CD8-positive, alpha-beta T cell (primary cell): ENCODE measurements at places on chromosomes 6 and 20.
A peak's percentile ranks its signal among the peaks of the same experiment; 100 is the strongest.

DNA sequence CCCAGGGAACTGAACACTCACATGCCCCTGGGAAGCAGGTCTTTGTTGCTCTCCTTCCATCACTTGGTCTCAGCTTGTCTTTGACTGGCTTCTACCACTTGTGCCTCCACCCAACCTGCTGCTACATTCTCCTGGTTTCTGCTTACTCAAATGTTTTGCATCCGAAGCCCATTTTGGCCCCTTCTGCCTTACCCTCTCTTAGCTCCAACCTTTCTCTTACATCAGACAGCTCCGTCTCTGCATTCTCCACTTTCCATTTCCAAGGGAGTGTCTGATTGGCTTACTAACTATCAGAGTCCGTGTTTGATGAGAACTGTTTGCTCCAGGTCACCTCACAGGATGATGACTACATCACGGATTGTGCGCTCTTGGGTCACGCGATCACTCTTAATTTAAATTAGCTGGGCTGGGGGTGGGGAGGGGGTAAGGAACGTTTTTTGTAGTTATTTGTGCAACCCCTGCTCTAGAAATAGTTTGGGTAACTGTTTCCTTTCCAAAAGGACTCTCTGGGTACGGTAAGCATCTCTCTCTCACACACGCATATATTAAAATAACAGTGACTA lies 844 bp upstream of the ABRACL start:
- no peak for DNase-seq

DNA sequence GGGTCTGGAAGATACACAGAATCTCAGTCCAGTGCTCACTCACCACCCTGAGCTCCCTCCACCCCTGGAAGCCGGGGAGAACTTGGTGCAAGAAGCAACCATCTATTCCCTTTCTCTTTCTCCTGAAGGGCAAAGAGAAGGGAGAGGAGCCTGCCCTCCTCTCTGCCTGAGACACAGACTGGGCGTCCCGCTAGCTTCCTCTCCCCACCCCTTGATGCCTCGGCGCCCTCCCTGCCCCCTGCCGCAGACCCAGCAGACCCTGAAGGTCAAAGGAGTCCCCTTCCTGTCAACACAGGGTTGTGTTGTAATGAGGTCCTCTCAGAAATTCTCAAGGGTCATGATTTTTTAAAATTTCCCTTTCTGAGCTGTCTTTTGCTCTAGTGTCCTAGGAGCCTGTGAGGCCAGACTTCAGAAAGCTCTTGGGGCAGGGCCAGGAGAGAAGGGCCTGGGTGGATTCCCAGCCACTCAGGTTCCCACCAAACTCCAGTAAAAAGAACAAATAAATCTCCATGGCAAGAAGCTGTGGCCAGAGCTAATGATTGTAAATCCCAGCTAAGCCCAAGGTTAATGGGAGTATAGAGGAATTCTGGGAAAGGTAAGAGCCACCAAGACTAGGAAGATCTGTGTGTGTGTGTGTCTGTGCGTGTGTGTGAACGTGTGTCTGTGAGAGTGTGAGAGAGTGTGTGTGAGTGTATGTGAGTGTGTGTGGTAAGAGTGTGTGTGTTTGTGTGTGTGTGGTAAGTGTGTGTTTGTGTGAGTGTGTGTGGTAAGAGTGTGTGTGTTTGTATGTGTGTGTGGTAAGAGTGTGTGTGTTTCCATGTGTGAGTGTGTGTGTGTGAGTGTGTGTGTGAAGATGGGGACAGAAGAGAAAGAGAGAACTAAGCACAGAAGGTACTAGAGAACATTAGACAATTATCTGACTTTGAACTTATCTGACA lies 1.1 kb upstream of the JPH2 start:
- no peak for DNase-seq

- no peak for DNase-seq
Measured at GRCh38 chr6:154916857-154917256, 78.3 kb upstream of the TIAM2 start.

GRCh38 chr6:3803627-3804468 lies 45.3 kb upstream of the FAM50B start:
- DNase-seq: no peak

- no peak for DNase-seq
Measured at GRCh38 chr6:131917318-131917717, 33.9 kb downstream of the CCN2 start.

GRCh38 chr20:50557549-50558134 lies 47.5 kb downstream of the PTPN1 start:
- DNase-seq: no peak

- no peak for DNase-seq
Measured at GRCh38 chr6:159389695-159390094, 220.5 kb downstream of the FNDC1 start.

DNA sequence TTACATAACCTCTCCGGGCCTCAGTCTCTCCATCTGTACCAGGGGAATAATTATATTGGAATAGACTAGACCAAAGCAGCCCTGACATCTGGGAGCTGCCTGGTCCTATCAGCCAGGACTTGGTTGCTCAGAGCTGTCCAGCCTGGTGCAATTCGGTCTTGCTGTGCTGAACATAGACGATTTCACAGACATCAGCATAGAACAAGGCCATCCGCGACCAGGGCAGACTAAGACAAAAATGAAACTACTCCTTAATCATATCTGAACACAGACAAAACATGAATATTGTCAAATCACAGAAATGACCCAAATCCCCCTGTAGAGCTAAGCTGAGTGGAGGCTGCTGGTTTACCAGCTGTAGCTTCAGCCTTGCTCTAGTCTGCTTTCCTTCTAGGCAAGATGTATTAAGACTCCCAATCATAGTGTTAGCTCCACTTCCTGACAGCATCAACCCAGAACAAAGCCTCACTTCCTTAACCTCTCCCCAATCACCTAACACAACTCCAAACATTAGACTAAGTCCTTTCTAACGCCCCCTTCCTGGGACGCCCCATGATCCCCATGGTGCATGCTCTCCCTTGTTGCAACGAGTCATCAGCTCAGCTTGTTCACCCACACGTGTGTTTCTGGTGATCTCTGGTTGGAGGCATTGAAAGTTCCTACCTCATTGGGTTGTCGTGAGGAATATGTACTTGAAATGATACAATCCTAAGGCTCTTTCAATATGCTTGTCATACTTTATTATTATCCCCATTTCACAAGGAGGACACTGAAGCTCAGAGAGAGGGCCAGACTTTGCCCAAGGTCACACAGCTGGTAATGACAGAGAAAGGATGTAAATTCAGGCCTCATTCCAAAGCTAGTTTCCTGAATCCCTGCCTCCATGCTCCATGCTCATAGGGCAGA lies 3.5 kb upstream of the MAPK13 start:
- no peak for DNase-seq

- no peak for DNase-seq
Measured at GRCh38 chr6:133042550-133043120, 198.5 kb upstream of the EYA4 start.

DNA sequence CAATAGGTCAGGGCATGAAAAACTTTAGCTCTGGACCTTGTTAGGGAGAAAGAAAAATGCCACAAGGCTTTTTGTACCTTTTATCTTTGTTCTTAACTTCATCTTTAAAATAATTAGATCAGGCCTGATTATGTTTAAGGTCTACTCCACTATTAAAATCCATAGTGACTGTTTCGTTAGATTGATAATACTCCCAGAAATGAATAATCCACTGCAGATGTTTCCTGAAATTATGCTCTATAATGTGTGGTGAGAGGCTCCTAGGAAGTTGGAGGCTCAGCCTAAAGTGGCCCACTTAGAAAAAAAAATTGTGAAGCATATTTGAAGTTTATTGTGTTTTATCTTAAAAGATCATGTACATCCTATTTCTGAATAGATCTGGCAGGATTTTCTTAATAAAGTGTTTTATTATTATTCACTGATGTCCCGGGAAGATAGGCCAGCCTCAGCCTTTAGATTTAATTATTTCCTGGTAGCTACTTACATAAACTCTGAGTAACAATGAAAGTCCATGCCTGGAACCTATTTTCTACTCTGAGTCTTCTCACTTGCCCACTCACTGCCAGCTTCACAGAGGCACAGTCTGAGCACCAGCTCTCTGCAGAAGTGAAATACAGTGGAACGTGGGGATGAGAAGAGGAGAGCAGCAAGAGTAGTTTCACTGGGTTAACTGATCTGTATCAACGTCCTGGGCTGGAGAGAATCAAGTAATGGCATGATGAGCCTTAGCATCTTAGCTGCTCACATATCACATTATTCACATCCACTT lies 126.8 kb upstream of the TMEM170B start:
- DNase-seq: no peak

DNA sequence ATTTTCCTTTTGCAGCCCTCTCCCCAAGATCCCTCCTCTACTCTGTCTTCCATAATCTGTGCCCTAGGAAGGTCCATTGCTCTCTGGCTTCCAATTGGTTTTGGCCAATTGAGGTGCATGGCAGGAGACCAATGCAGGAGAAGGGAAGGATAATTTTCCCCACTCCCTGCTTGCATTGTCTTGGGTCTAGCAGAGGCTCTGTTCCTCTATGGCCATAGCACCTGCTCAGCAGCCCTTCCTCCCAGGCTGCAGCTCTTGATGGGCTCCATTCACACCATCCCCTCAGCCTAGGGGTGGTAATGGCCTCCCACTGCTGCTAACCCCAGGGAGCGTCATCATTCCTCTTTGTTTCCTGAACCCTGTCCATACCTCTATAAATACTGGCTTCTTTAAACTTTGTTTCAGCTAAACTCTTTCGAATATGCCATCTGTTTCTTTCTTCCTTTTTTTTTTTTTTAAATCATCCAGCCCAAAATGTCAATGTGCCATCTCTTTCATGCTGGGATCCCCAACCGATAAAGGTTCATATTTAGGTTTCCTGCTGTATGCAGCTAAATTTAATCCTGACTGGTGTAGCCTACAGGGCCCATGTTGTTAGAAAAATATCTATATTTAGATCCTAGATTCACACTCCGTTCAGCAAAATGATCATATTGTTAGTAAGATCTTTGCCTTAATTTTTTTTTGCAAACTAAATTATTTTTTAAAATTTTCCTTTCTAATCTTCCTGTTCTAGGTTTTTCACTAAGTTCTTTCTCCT lies 63.8 kb downstream of the HECA start:
- DNase-seq: no peak

GRCh38 chr20:52484438-52484837 lies 292.9 kb upstream of the ZFP64 start:
- no peak for DNase-seq

GRCh38 chr6:21371676-21372171 lies 221.8 kb upstream of the SOX4 start:
- DNase-seq: no peak

DNA sequence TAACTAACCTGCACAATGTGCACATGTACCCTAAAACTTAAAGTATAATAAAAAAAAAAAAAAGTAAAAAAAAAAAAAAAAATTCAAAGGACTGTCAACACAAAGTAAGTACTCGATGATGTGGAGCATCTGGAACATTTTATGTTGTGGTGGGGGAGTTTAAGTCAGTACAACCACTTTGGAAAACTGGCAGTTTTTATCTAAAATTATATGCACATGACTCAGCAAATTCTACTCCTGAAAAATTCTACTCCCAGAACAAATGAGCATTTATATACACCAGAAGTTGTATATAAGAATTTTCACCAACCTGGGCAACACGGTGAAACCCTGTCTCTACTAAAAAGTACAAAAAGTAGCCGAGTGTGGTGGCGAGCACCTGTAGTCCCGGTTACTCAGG lies 36.9 kb upstream of the CCDC28A start:
- no peak for DNase-seq

GRCh38 chr6:1527073-1527457 lies 82.7 kb upstream of the FOXC1 start:
- DNase-seq: peak; percentile 34

DNA sequence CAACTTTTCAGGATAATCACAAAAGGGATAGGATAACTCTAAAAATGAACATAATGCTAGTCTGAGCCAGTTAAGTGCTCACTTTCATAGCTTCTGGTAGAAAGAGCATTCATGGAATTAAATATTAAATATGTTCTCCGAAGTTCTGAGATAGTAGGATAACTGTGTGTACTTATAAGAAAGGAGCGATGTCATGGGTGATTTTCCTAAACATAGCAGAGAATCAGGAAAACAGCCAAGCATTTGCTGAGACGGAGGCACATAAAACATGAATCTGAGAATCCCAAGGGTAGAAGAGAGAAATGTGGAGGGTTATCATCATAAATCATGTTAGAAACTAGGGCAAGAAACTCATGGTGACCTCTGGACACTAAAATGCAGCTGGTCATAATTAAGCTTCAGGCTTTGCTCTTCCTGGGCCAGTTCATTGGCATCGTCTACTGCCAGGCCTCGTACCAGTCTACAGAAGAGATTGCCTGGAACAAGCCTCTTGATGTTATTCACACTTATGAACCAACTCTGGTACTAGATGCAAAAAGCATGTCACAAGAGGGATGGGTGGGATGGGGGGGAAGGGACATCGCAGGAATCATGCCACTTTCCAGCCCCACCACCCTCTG lies 436.6 kb downstream of the PRKN start:
- no peak for DNase-seq

- peak; percentile 79 for DNase-seq
Measured at GRCh38 chr20:57622579-57623381, 2.6 kb upstream of the ZBP1 start.

- no peak for DNase-seq
Measured at GRCh38 chr6:7378740-7379139, 10.8 kb downstream of the CAGE1 start.

GRCh38 chr6:15969236-15969778 lies 159.6 kb upstream of the MYLIP start:
- DNase-seq: no peak

DNA sequence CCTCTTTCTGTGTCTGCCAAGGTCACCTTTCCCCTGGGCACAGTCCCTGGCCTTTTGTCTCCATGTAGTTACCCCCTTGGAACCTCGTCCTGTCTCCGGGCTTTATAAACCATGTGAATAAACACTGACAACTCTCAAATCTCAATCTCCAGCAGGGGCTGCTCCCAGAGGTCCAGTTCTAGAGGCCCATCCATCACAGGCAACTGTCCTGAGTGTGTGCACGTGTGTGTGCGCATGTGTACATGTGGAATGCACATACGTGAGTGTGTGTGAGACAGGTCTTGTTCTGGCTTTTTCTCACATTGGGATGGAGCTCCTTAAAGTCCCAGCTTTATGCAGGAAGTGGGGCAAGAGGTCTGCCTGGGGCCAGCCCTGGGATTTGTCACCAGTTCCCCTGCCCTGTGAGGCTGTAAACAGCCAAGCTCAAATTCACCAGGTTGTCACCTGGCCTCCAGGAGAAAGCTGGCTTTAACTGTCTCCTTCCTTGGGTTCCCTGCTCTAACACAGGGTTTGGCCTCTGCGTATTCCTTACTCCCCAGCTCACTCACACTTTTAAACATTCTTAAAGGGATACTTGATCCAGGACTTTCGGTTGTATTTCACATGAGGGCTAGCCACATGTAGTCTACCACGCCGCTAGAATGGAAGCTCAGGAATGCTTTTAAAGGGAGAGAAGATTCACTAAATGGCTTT lies 42.7 kb downstream of the RAMACL start:
- DNase-seq: no peak

DNA sequence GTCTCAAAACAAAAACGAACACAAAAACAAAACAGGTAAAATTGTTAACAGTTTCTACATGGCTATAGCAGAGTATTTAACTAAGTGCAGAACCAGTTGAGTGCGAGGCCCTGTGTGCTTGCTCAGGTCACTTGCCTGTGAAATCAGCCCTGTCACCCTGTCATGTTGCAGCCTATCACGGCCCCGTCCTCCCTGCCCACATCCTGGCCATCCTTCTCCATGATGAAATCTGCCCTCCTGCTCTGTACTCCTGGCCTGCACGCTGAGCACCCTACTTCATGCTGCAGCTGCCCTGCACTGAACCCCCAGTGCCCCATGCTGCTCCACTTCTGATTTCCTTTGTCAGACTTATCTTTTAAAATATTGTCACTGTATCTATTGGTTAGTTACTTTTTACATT lies 62.4 kb downstream of the DTD1 start:
- DNase-seq: no peak
